Stimulated activated CD4-positive, alpha-beta T cell treated with anti-CD3 and anti-CD28 coated beads, Interleukin-15, amount 100 ng/mL, for 1 hour (primary cell): ENCODE measurements at places on chromosomes 7 and 10.
A peak's percentile ranks its signal among the peaks of the same experiment; 100 is the strongest.

DNA sequence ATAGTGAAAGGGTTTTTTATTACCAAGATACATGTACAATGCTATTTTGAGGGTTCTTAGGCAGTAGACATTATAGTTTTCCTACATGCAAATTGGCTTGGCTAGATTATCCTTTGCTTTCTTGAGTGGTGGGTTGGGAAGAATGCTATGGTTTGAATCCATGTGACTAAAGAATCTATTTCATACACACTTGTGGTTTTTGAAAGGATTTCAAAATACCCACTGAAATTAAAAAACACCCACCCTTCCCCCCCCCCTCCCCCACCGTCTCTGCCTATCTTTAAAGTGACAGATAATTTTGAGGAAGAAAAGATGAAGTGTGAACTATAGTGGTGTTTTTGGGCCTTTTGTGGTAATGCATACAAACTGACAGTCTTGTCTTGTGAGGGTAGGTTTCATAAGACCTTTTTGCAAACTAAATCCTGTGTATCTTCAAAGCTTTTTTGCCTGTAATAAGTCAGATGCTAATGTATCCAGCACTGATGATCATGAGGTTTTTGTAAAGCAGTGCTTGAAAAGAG is 90.9 kb downstream of the TPST1 start:
- DNase-seq: no peak

DNA sequence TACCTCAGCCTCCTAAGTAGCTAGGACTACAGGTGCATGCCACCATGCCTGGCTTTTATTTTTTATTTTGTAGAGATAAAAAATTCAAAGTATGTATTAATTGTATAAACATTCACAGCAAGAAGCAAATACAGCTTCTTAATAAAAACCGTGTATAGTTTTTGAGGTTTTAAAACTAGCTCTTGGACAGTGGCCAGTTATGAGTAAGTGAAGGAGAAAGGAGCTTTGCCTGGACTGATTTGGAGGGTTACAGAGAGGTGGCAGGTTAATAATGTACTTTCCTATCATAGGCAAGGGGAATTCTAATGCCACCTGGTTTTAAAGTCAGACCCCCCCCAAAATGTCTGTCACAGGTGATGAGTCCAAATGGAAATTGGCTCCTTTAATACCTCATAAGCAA is 43.4 kb downstream of the ZNRF2 start:
- DNase-seq: no peak

GRCh38 chr7:148334959-148335577 is 255.5 kb upstream of the C7orf33 start:
- DNase-seq: no peak

- no peak for DNase-seq
Observed at GRCh38 chr10:75509706-75510105, 78.3 kb downstream of the LRMDA start.

DNA sequence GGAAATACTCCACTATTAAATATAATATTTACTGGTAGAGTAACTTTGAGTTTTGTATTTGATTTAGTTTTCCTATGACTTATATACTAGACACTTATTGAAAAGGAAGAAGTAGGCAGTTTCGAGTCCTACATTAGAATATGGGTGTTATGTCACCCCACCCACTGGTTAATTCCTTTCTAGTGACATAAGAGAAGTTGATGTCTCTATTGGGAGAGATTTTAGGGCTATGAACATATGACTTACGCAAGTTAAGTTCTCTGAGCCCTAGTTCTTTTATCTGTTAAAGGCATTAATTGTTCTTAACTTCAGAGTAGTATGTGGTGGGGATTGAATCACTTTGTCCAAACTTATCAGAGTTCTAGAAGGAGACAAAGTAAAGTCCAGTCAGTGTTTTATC is 30.5 kb downstream of the CPED1 start:
- DNase-seq: no peak

GRCh38 chr7:163298-163695 is 29.1 kb upstream of the FAM20C start:
- no peak for DNase-seq

- DNase-seq: no peak
Observed at GRCh38 chr10:18523025-18523424, 128.4 kb downstream of the NSUN6 start.

- DNase-seq: no peak
Observed at GRCh38 chr10:104650072-104650471, 9.0 kb downstream of the SORCS3 start.

DNA sequence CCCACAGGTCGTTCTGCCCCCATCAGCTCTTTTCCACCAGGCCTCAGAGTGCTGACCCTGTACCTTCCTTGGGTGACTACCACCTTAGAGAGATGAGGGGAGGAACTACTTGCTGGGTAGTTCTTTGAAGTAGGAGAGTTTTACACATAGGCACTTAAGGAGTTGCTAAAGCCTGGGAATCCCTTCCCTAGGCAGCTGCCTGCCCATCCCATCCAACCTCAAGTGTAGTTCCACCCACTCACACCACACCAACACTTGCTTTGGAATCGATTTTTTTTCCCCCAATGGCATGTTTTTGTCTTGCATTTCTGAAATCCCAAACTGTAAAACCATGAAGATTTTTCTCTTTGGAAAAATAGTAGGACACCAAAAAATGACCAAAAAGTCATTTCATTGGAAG is 47.7 kb downstream of the FBXW4 start:
- DNase-seq: no peak

DNA sequence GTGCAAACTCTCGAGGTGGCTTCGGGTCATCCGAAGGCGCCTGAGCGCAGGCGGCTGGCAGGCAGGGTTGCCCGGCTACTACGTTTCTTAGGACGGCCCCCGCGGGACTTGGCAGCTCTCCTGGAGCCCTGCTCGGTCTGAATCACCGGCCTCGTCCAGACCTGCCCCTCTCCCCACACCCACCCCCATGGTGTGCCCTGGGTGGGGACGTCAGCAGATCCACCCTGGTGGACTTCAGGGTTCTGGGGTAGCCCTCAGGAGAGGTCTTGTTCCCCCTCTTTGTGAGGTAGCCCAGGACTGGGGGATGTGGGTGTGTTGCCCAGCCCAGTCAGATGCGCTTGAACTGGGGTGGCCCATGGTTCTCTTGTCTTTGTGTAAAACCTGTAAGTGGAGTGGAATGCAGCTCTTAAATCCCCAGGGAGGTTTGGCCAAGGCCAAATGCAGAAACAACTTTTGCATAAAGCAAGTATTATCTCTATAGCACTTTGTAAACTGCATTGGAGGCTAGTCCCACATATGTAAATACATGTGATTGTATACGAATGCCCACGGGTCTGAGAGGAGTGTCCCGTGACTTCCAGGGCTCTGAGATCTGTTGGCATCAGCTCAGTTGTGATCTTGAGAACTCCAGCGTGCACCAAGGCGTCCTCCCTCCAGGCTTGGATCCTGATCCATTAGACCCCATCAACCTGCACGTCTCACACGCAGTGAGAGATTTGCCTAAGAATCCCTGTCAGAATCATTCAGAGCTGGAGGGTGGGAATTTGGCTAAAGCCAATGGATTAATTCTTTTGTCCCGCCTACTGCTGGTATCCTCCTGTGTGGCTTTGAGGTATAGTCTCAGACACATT is 1.8 kb downstream of the PFKFB3 start:
- DNase-seq: no peak

DNA sequence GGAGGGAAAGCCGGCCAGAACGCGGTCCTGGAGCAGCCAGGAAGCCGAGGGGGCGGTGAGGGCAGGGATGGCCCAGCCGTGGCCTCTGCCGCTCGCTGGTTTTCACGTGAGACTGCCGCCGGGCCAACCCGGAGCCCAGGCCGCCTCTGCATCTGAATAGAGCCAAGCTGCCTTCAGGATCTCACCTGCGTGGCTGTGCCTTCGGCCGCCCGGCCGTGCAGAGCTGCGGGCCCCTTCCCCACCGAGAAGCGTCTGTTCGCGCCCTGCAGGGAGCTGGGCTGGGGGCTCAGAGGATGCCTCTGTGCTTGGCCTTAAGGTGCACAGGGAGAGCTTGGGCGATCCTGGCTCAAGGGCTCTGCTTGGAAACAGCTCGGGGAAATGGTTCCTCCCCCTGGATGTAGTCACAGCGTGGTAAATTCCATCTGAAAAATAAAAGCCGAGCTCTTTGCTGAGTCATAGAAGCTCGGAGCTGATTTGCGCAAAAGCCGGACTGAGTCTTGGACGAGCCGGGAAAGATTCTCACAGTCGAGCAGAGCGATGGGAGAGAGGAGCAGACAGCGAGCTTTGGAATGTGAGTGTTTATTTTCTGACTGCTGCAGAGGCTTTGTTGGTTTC is at the start of gene JAKMIP3:
Gene JAKMIP3, plus strand, starts transcription at position 456 of the 615 bp plus-strand sequence. CDS start 38,863 bp downstream, outside the sequence.
- no peak for DNase-seq

GRCh38 chr7:82810558-82811259 is 352.0 kb downstream of the PCLO start:
- no peak for DNase-seq

GRCh38 chr7:100975371-100975821 is 6.0 kb downstream of the MUC12 start:
- no peak for DNase-seq

DNA sequence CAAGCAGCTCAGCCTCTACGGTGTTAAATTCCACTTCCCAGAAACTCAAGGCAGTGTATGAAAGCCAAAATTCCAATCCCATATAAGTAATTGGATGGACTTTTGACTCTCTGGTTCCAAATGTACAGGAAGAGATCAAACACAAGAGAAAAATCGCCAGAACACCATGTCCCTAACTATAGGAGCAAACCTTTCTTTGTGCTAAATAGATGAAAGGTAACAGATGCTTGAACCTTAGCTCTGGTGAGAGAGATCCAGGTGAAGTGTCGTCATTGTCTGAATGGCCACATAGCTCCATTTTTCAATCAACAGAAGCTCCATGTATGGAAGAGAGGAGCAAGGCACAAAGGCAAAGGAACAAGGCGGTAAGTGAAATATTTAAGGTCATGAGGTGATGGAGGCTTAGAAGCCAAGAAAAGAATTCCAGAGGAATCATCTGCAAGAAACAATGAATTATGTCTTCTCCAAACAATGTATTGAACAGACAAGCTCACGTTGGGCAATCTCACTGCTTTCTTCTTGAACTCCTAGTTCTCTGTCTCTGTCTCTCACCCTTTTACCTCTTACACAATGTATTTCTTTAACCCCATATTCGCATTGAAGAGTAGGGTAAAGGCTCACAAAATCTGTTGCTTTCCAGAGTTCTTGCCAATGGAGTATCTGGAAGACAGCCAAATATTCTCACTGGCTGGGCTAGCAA is 585.1 kb downstream of the GATA3 start:
- DNase-seq: no peak

DNA sequence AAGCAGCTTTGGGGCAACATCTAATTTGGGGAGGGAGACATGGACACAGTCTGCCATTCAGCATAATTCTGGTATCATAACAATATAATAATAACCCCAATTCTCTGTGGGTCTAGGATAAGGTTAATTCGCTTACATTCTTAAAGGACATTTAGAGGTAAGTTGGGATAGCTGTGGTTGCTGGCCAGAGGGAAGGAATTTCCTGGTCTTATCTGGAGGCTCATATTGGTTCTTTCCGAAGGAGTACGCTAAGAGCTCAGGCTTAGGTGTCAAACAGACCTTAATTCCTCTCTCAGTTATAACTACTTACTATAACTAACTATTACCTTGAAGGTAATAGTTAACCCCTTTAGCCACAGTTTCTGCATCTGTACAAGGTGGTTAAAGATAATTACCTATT is 68.8 kb downstream of the SPAG6 start:
- DNase-seq: no peak

DNA sequence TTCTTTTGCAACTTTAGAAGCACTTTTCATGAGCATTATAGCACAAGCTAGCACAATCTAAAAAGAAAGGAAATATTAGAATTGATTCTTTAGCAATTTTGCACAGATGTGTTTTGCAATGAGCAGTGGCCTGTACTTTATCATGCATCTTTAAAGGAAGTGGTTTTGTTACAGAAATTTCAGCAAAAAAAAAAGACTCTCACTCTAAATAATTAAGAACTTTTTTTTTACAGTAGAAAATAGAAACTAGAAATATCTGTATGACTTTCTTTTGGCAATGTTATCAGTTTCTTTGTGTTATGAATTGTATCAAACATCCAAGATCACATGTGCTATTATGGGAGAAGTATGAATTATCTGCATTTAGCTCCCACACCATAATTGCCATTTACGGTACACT is 195.7 kb upstream of the KLF6 start:
- DNase-seq: no peak

DNA sequence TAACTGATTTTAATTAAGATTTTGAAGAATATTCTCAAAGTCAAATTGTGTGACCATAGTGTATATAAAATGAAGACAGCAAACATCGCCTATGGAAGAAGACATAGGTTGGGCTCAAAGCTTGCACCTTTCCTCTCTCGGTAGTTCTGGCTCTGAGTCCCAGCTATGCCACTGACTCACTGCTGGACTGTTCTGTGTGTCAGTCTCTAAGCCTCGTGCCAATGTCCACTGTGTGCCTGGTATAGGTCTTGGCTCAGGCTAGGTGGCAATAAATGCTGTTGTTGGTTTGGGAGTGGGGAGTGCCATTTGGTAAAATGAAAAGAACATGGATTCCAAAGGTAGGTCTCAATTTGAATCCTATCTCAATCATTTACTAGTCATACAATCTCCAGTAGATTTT is 137.5 kb upstream of the RHEB start:
- DNase-seq: no peak

- DNase-seq: no peak
Observed at GRCh38 chr7:15783987-15784693, 97.7 kb upstream of the MEOX2 start.

GRCh38 chr10:89389254-89389653 is 3.2 kb upstream of the IFIT1 start:
- no peak for DNase-seq

DNA sequence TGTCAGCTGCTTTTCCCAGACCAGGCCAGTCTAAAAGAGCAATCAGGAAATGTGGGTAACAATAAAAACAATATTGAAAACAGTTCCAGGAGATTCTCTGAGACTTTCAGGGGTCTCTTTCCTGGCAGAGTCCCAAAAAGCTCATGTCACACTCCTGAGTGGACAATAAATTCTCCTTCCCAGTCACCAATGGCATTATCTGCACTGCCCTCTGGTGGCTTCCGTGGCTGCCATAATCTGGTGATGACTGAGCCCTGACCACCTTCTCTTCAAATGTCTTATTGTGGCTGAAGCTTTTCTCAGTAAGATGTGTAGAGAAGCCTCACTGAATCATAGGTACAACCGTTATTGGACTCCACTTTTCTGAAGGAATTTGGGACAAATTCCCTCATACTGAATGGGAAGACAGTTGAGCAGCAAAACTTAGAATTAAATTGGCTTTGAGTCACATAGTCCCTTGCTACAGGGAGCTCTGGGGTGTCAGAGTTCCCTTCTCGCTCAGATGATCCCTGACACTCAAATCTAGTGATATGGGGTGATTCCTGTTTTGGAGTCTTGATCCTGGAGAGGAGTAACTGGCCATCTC is 24.4 kb upstream of the ASAH2 start:
- no peak for DNase-seq

DNA sequence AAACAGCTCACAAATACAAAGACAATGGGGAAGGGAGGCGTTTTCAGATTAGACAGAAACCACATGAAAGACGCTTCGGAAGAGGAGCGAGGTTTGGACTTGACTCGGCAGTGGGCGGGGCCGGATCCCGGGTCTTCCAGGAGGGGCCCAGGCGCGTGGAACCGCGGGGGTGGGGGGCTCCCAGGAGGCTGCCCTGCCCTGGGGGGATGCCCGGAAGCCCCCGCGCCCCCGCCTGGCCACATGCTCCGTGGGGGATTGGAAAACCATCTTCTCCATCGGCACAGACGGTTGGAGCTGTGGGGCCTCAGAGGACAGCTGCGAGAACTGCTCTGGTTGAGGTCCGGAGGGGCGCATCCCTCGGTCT is 186.0 kb upstream of the SHH start:
- peak; percentile 16 for DNase-seq
